Transverse colon (tissue), 4 donors: ENCODE measurements at places on chromosomes 3 and 15. TPM values are rescaled to one million over a fixed set of nuclear protein-coding genes. Genes with fewer than 3 reads are reported as not detected.
A peak's percentile ranks its signal among the peaks of the same experiment; 100 is the strongest.

The POPDC2 gene
- total RNA-seq = 15.7 TPM

The CACNA2D3 gene
- total RNA-seq = 0.55 TPM

DNA sequence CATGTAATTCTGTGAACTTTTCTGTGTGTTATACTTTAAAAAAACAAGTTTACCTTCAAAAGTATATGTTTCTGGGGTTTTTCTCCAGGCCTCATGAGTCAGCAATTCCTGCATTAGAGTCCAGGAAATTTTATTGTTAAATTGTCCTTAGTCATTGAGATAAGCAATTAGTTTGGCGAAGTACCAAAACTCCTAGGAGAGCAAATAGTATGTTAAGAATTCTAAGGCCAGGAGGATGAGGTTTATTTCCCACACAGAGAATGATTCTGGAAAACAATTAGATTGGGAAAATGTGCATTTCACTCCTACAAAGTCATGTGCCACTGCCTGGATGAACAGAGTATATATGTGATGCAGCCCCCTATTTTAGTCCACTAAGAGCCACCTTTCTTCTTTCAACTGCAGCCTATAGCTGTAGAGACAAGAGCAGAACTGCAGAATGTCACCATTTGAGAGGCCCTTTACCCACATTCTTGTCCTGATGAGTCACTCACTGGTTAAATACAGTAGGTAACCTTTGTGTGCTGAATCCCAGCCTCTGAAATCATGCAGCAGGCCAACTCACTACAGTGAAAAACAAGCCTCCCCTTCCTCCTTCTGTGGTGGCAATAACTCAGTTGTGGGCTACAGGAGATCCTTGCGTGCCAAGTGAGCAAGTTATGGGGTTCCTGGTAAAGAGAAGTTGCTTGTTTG lies 452.8 kb upstream of the THBS1 start:
- DNase-seq = peak; percentile 12
- peaks cover 13% of the 10 kb centered on the region for H3K4me1 ChIP-seq
- no peaks in the 10 kb centered on the region for H3K36me3 ChIP-seq
- H3K4me3 ChIP-seq = no peak overlapping the region
- H3K27me3 ChIP-seq = no peaks in the 10 kb centered on the region

- H3K4me1 ChIP-seq = no peaks in the 10 kb centered on the region
- H3K27me3 ChIP-seq = no peaks in the 10 kb centered on the region
- no peak overlapping the region for H3K27ac ChIP-seq
- no peak for DNase-seq
Measured at GRCh38 chr3:16447135-16447534, 66.4 kb downstream of the RFTN1 start.

DNA sequence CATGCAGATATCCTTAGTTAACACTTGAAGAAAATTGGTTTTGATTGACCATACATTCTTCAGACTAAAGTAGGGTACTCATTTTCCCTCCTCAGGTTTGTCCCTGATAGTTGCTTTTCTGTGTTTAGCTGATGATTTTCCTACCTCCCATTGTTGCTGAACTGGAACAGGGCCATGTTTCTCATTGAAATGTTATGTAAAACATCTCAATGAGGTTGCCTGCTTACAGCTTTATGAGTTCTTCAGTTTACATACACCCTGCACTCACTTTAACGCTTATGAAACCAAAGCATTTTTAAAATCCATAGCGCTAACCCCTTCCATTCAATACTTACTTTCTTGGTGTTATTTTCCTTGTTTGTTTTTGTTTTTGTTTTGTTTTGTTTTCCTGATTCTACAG lies 61.9 kb downstream of the HMG20A start:
- no peak overlapping the region for H3K27ac ChIP-seq
- DNase-seq = no peak

DNA sequence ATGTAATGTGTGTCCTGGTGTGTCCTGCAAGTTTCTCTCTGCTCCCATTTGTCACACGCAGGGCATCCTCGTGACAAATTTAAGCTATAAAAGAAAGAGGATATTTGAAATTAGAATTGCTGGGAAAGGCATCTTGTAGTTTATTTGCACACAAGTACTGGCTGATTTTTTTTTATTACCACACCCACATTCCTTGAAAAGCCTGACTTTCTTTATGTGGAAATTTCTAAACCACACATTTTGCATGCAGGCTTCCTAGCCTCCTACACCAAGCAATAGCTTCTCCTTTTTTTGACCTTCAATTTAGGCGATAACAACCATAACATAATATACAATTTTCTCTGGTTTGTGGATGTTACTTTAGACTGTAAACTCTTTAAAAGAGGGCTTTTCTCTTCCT lies 126.1 kb downstream of the SERPINI1 start:
- H3K36me3 ChIP-seq = no peaks in the 10 kb centered on the region
- H3K4me1 ChIP-seq = no peaks in the 10 kb centered on the region
- no peaks in the 10 kb centered on the region for H3K27me3 ChIP-seq
- no peak overlapping the region for H3K27ac ChIP-seq

DNA sequence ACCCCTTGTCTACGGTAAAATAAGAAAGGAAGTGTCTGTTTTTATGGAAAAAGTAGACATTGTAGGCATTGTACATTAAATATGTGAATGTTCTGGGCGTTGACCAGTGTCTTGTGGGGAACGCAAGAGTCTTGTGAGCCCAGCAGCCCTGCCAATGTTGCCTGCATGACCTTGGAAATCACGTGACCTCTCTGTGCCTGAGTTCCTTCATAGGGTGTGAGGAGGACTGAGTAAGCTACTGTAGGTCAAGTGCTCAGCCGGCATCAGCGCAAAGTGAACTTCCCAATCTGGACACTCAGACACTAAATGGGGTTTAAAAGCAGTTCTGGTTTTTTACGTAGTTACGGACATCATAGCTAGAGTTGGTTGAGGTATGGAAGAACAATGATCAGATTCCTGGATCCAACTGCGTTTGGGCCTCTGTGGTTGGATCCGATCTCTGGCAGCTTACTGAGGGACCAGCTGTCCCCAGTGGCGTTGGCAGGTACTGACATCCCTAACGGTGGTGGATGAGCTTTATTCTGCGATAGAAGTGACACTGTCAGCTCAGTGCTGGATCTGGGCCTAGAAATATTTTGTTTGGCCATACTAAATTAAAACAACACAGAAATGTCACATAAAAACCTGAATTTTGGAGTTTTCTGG lies 63.8 kb downstream of the SPSB4 start:
- H3K27me3 ChIP-seq = no peaks in the 10 kb centered on the region
- H3K36me3 ChIP-seq = no peaks in the 10 kb centered on the region
- no peak for DNase-seq
- no peak overlapping the region for H3K4me3 ChIP-seq
- peaks cover 4% of the 10 kb centered on the region for H3K4me1 ChIP-seq
- H3K27ac ChIP-seq = peak overlapping the region; percentile 45

DNA sequence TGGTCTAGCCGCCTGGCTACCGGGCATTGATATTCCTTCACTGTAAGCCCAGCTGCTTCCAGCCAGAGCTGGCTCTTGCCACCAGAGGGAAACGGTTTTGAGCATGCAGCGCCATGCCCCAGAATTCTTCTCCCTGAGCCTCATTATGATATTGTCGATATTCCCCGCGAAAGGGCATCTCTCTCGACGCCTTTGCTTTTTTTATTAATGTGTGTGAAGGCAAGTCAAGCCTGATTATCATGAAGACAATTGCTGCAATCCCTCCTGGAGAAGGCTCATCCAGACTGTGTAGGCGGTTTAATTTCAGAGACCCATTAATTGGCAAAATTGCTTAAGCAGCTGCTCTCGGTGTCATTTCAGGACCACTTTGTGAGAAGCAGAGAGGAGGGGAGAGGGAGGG lies 321.2 kb upstream of the TLE3 start:
- H3K4me3 ChIP-seq = no peak overlapping the region
- no peaks in the 10 kb centered on the region for H3K36me3 ChIP-seq
- H3K27ac ChIP-seq = no peak overlapping the region
- peaks cover 7% of the 10 kb centered on the region for H3K4me1 ChIP-seq

- H3K27ac ChIP-seq = no peak overlapping the region
- H3K4me1 ChIP-seq = no peaks in the 10 kb centered on the region
- no peaks in the 10 kb centered on the region for H3K36me3 ChIP-seq
Measured at GRCh38 chr3:40445880-40446279, 11.3 kb upstream of the RPL14 start.

DNA sequence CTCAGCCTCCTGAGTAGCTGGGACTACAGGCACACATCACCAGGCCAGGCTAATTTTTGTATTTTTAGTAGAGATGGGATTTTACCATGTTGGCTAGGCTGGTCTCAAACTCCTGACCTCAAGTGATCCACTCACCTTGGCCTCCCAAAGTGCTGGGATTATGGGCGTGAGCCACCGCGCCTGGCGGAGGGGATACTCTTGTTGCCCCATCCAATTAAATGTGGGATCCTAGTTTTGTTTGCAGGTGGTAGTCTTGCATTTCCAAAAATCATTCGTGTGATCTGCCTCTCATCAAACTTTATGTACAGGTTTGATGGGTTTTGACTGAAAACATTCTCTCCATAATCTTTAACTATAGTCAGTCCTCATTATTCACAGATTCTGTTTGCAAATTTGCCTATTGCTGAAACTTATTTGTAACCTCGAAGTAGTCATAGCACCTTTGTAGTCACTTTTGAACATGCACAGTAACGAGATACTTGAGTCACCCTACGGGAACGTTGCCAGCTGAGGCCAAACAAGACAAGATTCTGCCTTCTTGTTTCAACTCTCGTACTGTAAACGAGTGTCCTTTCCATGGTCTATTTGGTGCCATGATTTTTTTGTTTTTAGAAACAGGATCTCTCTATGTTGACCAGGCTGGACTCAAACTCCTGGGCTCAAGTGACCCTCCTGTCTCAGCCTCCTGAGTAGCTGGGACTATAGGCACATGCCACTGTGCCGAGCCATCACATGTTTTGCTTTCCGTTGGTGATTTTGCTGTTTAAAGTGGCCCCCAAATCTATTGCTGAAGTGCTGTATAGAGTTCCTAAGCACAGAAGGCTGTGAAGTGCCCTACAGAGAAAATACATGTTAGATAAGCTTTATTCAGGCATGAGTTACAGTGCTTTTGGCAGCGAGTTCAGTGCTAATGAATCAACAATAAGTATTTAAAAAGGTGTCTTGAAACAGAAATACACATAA lies 8.1 kb upstream of the MAPK6 start:
- H3K27ac ChIP-seq = peak overlapping the region; percentile 31
- H3K4me3 ChIP-seq = no peak overlapping the region
- no peak for DNase-seq
- peaks cover 8% of the 10 kb centered on the region for H3K4me1 ChIP-seq
- H3K36me3 ChIP-seq = no peaks in the 10 kb centered on the region
- H3K27me3 ChIP-seq = no peaks in the 10 kb centered on the region

GRCh38 chr3:61669668-61670299 lies 108.4 kb downstream of the PTPRG start:
- H3K27me3 ChIP-seq = no peaks in the 10 kb centered on the region
- H3K27ac ChIP-seq = no peak overlapping the region
- no peaks in the 10 kb centered on the region for H3K36me3 ChIP-seq
- peak; percentile 50 for DNase-seq

DNA sequence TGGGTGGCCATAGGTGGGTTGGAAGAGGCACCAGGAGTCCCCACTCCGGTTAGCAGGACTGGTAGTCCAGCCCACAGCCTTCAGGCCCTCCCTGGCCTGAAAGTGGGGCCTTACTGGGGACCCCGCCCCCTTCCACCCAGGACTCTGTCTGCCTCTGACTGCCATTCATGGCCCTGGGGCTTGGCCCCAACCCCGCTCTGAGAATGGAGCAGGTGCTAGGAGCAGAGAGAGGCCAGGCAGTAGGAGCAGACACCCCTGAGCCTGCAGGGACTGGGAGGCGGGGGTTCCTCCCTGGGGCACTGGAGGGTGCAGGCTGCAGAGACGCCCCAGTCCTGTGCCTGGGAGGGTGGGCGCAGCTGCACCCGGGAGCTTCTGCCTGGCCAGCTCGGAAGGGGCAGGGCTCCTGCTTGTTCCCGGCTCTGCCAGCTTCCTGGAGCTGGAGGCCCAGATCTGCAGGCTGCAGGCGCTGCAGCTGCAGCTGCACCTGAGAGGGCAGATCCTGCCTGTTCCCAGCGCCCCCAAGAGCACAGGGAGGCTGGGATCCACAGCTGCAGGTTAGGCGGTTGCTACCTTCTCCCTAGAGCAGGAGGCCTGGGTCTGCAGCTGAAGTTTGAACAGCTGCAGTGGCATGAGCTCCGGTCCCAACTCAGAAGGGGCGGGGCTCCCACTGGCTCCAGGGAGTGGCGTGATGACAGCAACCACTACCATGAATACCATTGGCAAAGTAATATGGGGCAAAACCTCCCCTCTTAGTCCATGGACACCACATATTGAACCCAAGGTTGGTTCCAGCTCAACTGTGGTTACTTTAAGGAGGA lies 194.7 kb downstream of the SQOR start:
- no peaks in the 10 kb centered on the region for H3K36me3 ChIP-seq
- H3K27ac ChIP-seq = no peak overlapping the region
- DNase-seq = peak; percentile 46
- H3K4me1 ChIP-seq = no peaks in the 10 kb centered on the region
- H3K4me3 ChIP-seq = no peak overlapping the region
- H3K27me3 ChIP-seq = no peaks in the 10 kb centered on the region

GRCh38 chr3:124609402-124609801 lies 120.8 kb upstream of the UMPS start:
- H3K4me1 ChIP-seq = peaks cover 6% of the 10 kb centered on the region
- peak; percentile 33 for DNase-seq
- no peaks in the 10 kb centered on the region for H3K27me3 ChIP-seq

DNA sequence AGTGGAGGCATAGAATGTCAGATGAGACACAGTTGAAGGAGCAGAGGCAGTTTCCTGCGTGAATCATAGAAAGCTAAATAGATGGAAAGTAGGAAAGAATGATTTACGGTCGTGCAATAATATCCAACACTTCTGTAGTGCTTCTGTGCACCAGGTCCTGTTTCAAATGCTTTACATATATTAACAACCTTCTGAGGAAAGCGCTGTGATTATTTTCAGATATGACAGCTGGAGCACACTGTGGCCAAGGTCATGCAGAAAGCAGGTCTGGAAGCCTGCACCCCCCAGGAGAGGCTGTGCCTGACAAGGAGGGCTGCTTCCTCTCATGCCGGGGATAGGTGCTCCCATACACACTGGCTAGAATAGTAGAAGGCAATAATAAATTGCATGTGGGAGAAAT lies 104.5 kb downstream of the CHRNA7 start:
- no peaks in the 10 kb centered on the region for H3K27me3 ChIP-seq
- no peak overlapping the region for H3K27ac ChIP-seq
- no peak overlapping the region for H3K4me3 ChIP-seq
- H3K36me3 ChIP-seq = no peaks in the 10 kb centered on the region

DNA sequence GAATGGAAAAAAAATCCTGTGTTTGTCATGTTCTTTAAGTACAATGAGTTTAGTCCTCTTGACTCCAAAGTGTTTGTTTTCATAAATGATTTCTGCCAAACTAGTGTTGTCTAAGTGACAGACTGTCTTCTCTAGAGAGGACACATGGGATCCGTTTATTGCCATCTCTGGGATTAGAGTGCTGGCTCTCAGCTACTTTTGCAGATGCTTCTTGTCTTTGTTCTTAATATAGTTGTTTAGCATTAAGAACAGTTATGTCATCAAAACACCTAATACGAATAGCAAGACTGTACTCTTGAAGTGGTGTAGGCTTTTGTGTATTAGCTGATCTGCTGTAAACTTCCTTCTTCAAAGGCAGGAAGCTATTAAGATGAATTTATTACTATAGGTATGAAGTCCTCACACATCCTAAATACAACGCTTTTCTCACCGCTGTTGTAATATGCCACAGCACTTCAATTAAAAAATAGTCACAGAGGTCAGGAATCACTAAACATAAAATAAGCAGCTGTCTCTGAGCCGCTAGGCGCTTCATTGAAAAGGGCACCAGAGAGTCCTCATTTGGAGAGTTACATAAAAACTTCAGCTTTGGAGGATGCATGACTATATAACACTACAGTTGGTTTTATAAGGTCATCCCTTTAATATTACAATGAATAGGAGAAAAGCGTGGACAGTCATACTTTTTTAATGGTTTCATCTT lies 128.3 kb upstream of the ZNF385D start:
- H3K36me3 ChIP-seq = no peaks in the 10 kb centered on the region
- H3K4me3 ChIP-seq = no peak overlapping the region
- DNase-seq = no peak
- no peaks in the 10 kb centered on the region for H3K27me3 ChIP-seq
